ENCODE measurements at places on chromosomes 12 and 14.

DNA sequence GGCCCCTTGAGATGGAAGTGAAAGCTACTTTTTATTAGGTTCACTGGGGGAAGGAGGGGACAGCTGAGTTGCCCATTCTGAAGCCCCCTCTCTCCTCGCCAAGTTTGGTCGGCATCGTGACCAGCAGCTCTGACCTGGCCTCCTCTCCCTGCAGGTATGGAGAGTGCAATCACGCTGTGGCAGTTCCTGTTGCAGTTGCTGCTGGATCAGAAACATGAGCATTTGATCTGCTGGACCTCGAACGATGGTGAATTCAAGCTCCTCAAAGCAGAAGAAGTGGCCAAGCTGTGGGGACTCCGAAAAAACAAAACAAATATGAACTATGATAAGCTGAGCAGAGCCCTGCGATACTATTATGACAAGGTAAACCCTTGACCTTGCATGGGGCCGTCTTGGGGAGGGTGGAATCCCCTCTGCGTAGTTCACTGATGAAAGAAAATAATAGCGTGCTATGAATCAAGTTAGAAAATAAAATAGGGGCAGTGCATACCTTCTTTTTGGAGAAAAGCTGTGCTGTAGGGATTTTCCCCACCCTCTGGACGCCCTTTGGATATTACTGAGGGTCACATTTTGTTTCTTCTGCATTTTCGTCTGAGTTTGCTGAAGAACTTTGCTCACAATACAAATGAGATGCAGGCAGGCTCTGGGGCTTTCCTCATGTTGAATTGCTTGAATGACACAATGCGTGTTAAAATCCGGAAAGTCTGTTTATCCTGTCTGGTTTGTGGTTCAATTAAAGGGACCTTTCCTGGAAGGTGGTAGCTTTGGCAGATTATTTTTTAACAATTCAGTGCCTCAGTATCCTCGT lies 29.4 kb downstream of the ELK3 start:
- DNase-seq, result no peak

DNA sequence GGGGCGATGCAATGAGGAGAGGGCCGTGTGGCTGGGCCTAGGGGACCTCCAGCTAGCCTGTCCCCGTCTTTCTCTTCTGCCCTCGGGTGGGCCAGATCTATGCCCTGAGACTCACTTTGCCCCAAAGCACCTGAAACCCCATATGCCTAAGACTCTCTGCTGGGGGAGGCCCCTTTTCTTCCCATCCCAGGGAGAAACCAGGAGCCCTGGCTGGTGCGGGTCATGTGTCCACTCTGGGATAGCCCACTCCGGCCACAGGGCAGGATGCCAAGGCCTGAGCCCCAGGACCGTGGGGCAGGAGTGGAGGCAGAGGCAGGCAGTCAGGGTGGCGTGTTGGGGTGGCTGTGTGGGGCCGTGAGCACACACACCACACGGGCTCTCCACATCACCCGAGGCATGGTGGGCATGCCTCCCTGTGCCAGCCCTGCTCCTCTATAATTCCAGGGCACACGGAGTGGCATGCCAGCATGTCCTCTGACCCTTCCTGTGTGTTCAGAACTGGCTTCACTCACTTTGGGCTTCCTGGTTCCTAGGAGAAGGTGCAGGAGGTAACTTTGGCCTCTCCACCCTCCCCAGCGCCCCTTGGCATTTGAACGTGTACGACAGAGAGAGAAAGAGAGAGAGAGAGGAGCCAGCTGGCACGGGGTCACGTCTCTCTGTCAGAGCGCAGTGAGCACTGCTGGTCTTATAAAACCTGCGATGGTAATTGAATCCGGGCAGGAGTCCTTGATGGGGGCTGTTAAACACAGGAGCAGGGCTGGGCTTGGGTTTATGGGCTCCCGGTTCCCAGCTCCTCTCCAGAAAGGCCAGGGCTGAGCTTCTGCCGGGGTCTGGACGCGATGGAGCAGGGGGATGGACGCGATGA lies 144.2 kb downstream of the KIF26A start:
- no peak for DNase-seq

DNA sequence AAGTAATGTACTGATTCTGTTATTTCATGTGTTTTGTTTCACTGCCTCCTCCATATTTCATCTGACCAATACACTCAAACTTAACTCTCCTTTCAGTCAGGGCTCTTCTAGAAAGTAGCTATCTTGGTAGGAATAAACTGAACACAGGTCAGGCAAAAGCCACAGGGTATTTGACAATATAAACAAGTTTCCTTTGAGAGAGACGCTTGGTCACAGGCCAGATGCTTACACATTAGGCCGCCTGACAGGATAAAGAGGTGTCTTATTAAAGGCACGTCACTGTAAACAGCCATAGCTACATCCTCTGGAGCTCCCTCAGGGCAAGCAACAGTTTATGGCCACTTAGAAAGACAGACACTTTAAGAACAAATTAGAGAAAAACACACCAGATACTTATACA lies 607.5 kb downstream of the SLC6A15 start:
- DNase-seq, result no peak

GRCh38 chr14:103016071-103016470 lies 41.3 kb downstream of the CDC42BPB start:
- DNase-seq, result no peak

- DNase-seq, result no peak
Observed at GRCh38 chr14:32087173-32087861, 10.2 kb downstream of the ARHGAP5 start.

GRCh38 chr14:96178461-96179321 lies 25.9 kb upstream of the BDKRB2 start:
- no peak for DNase-seq

- DNase-seq, result no peak
Observed at GRCh38 chr12:93979189-93979588, 169.2 kb upstream of the PLXNC1 start.

All from HS-27A (cell line).